ENCODE measurements at places on chromosomes 12 and 14. TPM values are rescaled to one million over a fixed set of nuclear protein-coding genes. Genes with fewer than 3 reads are reported as not detected.

DNA sequence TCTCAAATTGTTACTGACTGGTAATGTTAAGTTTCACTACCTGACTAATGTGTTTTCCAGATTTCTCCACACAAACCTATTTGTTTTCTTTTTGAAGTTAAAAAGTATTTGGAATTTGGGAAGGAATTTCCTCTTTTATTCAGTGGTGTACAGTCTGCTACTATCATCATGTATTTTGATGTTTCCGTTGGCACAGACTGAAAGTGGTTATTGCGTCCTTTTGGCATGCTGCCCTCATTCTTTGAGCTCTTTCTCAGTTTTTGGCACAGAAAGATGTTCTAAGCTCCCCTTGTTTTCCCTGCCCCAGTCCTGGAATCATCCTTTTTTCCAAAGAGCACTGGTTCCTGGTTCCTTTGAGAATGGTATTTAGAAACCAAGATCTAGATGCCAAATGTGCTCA is 31.4 kb upstream of the RTRAF start:
- no peaks in the 10 kb centered on the region for H3K27me3 ChIP-seq
- no peak overlapping the region for H3K4me3 ChIP-seq
- peaks cover 75% of the 10 kb centered on the region for H3K36me3 ChIP-seq
- no peak overlapping the region for H3K27ac ChIP-seq
- no peak for DNase-seq
- H3K4me1 ChIP-seq: peaks cover 37% of the 10 kb centered on the region

NEUROD4 gene
- not detected for total RNA-seq

DNA sequence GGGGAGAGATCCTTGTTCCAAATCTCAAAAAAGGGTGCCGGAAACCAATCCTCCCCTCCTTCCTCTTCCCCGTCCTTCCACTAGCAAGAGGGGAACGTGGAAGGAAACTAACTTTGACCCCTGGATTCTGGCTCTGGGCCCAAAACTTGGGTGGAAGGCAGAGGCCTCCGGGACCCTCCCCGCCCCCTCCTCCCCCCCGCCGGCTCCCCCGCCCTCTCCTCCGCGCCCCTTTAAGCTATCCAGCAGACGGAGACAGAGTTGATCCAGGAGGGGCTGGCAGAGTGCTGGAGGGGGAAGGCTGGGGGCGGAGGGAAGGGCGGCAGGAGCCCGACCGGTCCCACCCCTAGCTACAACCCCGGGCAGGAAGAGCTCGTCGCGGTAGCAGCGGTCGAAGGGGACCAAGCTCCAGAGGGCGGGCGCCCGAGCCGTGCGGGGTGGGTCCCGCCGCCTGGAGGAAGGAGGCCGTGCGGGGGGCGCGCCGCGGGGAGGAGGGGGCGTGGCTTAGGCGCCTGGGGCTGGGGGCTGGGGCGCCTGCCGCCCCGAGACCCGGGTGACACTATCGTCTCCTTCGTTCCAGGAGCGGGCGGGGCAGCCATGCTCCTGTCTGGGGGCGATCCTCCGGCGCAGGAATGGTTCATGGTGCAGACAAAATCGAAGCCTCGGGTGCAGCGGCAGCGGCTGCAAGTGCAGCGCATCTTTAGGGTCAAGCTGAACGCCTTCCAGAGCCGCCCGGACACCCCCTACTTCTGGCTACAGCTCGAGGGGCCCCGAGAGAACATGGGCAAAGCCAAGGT is at the start of gene NYNRIN:
Gene NYNRIN (plus strand): TSS at position 351 of the 794 bp plus-strand sequence. CDS start 244 bp downstream, at position 595.
- peak; percentile 27 for DNase-seq
- H3K4me1 ChIP-seq: peaks cover 6% of the 10 kb centered on the region
- no peak within 1 kb of the TSS for H3K27ac ChIP-seq
- H3K36me3 ChIP-seq: no peaks in the 10 kb centered on the region
- peak within 1 kb of the TSS; percentile 37 for H3K4me3 ChIP-seq

- peaks cover 3% of the 10 kb centered on the region for H3K27me3 ChIP-seq
- no peaks in the 10 kb centered on the region for H3K36me3 ChIP-seq
- H3K4me1 ChIP-seq: no peaks in the 10 kb centered on the region
- no peak overlapping the region for H3K27ac ChIP-seq
Measured at GRCh38 chr12:129827102-129827865, 76.5 kb downstream of the TMEM132D start.

DNA sequence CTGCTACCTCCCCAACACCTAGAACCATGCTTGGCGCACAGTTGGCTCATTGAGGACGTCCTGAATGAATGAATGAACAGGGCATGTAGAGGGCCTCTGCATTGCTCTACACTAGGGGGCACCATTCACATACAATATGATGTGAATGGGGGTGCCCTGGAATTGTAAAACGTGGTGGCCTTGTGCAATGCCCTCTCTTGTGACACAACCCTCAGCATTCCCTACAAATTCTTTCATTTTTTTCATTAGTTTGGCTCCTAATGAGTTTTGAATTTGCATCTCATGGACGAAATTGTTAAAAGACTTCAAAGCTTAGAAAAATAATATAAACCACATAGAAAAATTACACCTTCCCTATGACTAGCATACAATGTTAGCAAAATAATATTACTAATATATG is 2.3 kb upstream of the DIO2 start:
- H3K4me3 ChIP-seq: no peak overlapping the region
- H3K36me3 ChIP-seq: no peaks in the 10 kb centered on the region
- H3K4me1 ChIP-seq: peaks cover 4% of the 10 kb centered on the region
- peak; percentile 13 for DNase-seq
- H3K27me3 ChIP-seq: peaks cover 2% of the 10 kb centered on the region
- H3K27ac ChIP-seq: no peak overlapping the region

ANO4 gene
- total RNA-seq: not detected

DNA sequence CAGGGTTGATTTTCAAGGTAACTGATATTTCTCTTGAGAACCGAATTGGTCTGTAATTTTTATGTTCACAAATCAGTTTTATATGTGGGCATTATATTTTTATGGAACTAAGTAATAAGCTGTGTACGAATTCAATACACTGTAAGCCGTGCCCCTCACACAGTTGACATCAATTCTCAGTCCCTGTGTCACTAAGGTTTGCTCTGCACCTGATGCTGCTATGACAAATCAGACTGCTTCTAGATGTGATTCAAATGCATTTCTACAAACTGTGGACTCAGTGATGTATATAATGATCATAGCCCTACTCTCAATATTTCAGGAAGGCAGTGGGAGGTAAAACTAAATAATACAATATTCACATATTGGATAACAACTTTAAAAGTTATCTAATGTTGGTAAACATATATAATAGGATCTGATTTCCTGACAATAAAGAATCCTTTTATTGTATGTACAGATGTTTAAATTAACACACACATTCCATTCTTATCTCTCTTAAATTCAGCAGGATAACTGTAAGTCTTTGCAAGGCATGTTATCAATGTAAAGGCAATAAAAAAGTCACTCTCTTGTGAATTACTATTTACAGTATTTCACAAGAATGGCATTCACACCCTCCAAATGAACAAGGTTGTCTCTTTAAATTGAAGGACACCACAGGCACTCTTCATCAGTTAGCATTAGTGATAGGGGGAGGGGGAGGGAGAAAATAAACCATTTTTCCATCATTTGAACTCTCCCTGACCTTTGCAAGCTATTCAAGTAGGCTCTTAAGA is 87.2 kb upstream of the SOX5 start:
- no peaks in the 10 kb centered on the region for H3K36me3 ChIP-seq
- no peaks in the 10 kb centered on the region for H3K4me1 ChIP-seq
- no peak overlapping the region for H3K27ac ChIP-seq
- H3K27me3 ChIP-seq: no peaks in the 10 kb centered on the region

DNA sequence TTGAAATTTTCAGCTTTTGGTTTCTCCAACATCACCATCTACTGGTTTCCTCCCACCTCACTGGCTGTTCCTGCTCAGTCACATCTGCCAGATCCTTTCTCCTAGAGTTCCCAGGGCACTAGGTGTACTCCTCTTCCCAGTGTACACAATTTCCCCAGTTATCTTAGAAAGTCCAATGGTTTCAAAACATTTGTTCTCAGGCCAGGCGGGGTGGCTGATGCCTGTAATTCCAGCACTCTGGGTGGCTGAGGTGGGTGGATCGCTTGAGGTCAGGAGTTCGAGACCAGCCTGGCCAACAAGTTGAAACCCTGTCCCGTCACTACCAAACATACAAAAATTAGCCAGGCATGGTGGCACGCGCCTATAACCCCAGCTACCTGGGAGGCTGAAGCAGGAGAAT is 60.7 kb downstream of the SPPL3 start:
- H3K36me3 ChIP-seq: peaks cover 5% of the 10 kb centered on the region
- H3K27ac ChIP-seq: no peak overlapping the region

GRCh38 chr12:14357486-14357885 is 8.0 kb upstream of the ATF7IP start:
- H3K4me1 ChIP-seq: peaks cover 5% of the 10 kb centered on the region
- no peak overlapping the region for H3K27ac ChIP-seq
- peaks cover 3% of the 10 kb centered on the region for H3K36me3 ChIP-seq
- H3K27me3 ChIP-seq: no peaks in the 10 kb centered on the region
- no peak for DNase-seq

DNA sequence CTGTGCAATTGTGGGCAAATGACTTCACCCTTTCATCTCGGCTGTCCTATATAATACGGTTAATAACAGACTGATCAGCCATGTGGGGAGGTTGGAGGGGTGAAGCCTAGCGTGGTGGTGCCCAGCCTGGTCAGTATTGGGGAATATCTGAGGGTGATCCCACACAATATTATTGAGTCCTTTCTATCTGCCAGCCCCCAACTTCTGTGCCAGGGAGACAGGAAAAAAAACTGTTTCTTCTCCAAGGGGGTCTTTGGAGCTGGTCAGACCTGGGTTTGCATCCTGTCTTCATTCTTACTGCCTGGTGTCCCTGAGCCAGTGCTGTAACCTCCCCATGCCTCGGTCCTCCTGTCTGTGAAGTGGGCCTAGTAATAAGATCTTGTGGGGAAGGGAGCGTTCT is 6.5 kb downstream of the CYP46A1 start:
- no peaks in the 10 kb centered on the region for H3K36me3 ChIP-seq
- DNase-seq: no peak
- H3K4me1 ChIP-seq: peaks cover 2% of the 10 kb centered on the region
- H3K27me3 ChIP-seq: peaks cover 14% of the 10 kb centered on the region
- H3K27ac ChIP-seq: no peak overlapping the region

GRCh38 chr12:56158926-56159461 is 835 bp downstream of the MYL6 start:
- no peaks in the 10 kb centered on the region for H3K27me3 ChIP-seq
- peak overlapping the region; percentile 96 for H3K4me3 ChIP-seq
- peaks cover 57% of the 10 kb centered on the region for H3K36me3 ChIP-seq
- H3K27ac ChIP-seq: peak overlapping the region; percentile 95

DNA sequence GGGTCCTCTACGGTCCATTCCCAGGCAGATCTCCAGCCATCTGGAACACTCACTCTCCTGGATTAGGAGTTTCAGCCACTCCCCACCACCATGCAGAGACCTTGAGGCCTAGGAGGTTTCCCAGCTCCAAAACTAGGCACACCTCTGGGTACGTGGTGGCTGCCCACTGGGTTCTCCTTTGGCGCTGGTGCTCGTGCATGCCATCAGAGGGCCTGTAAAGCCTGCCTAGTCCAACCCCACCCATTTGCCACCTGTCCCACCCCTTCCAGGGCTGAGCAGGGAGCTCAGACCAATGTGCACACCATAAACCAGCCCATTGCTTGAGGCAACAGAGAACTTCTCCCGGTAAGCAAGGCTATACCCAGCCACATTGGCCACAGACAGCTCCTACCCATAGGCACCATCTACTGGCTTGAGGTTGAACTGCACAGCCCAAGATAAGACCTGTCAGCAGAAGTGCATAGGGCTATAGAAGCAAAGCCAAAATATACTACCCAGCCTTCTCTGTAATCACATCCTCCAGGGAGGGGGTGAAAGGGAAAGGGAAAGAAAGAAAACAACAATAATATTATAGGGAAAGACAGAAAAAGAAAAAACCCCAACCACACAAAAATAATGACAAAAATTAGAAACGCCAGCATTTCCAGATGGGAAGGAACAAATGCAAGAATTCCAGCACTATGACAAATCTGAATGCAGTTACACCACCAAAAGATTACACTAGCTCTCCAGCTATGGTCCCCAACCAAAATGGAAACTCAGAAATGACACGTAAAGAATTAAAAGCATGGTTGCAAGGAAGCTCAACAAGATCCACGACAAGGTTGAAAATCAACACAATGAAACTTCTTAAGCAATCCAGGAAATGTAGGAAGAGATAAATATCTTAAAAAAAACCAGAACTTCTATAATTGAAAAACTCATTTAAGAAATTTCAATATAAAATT is 111.9 kb upstream of the CCDC175 start:
- H3K4me1 ChIP-seq: no peaks in the 10 kb centered on the region
- H3K27ac ChIP-seq: no peak overlapping the region
- no peak overlapping the region for H3K4me3 ChIP-seq
- peak; percentile 65 for DNase-seq

SLC25A47 gene
- not detected for total RNA-seq
